ENCODE measurements at places on chromosomes 4 and X. TPM values are rescaled to one million over a fixed set of nuclear protein-coding genes. Genes with fewer than 3 reads are reported as not detected.

MGST2 gene
- total RNA-seq: 135 TPM

TKTL2 gene
- not detected for total RNA-seq

CTAG2 gene
- total RNA-seq: not detected

CLNK gene
- total RNA-seq: 0.31 TPM

PRKG2 gene
- 4.7 TPM for total RNA-seq

IL2RG gene
- total RNA-seq: 5.6 TPM

SYNPO2 gene
- 381 TPM for total RNA-seq

DCAF4L1 gene
- total RNA-seq: 0.36 TPM

MAML3 gene
- 23.4 TPM for total RNA-seq

CT83 gene
- not detected for total RNA-seq

G6PD gene
- total RNA-seq: 52.3 TPM

CC2D2A gene
- 21.6 TPM for total RNA-seq

CFI gene
- total RNA-seq: 21.3 TPM

NUDT11 gene
- total RNA-seq: 1.2 TPM
